ENCODE measurements at places on chromosomes 5 and 9. TPM values are rescaled to one million over a fixed set of nuclear protein-coding genes. Genes with fewer than 3 reads are reported as not detected.

PCDHGB5 gene
- total RNA-seq, result 15.1 TPM

ADAM19 gene
- 10.5 TPM for total RNA-seq

AJM1 gene
- total RNA-seq, result 33.0 TPM

SAPCD2 gene
- 5.9 TPM for total RNA-seq

KIF12 gene
- total RNA-seq, result 1.9 TPM

DIRAS2 gene
- total RNA-seq, result 223 TPM

APBA1 gene
- total RNA-seq, result 77.5 TPM

Data from dorsolateral prefrontal cortex (tissue), 122 donors.